Central memory CD4-positive, alpha-beta T cell (primary cell): ENCODE measurements at places on chromosomes 7 and 10.

DNA sequence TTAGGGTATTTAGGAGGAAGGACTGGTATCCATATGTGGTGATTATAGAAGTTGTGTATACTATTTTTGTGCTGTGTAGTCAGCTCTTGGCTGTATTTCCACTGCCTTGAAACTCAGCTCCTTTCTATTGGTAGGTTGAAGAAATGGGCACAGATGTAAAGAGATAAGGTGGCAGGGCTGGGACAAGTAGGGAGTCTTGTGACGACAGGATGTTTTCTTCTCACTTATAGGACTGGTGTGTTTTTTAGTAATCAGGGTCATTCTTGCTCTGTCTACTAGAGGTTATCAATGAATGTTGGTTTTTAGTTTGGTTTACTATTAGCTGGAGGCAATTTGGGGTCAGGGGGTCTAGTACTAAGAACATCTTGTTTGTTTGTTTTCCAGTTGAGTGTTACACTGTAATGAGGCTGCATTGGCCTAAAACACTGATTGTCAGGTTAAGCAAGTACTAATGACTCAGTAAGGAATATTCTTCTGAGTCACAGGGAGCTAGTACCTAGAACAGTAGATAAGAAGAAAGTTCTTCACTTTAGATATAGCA is 11.8 kb downstream of the UBN2 start:
- DNase-seq: no peak

GRCh38 chr10:49282306-49282705 is 16.7 kb upstream of the C10orf71 start:
- no peak for DNase-seq

DNA sequence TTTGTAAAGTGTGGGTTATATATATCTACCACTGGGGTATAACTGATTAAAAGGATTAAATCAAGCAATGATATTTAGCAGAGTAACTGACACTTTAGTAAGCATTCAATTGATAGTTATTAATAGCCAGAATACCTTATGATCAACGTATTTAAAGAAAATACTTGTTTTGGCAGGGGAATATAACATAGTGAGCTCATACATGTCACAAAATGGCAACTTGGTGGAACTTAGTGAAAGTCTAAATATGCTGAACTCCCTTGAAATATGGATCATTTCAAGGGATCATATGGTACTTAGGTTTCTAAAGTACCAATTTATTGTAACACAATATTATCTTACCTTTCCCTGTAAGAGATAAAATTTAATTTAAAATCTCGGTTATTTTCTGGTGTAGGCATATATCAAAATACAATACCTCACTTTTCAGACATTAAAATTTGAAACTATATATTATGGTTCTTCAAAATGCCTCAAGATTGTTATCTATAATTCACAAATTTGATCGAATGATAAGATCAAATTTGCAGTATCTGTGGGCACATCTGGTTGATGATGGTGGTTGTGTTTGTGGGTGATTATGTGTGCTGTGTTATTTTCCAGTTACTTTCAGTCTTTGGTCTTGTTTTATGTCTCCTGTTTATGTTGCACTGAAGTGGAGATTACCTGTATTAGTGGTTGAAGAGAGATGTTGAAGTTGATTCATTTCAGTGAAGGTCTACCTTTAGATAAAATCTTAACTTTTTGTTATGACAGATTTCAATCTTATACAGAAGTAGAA is 5.2 kb downstream of the ARL4A start:
- DNase-seq: no peak

- DNase-seq: no peak
Observed at GRCh38 chr10:79070606-79071395, 2.0 kb downstream of the ZMIZ1 start.

DNA sequence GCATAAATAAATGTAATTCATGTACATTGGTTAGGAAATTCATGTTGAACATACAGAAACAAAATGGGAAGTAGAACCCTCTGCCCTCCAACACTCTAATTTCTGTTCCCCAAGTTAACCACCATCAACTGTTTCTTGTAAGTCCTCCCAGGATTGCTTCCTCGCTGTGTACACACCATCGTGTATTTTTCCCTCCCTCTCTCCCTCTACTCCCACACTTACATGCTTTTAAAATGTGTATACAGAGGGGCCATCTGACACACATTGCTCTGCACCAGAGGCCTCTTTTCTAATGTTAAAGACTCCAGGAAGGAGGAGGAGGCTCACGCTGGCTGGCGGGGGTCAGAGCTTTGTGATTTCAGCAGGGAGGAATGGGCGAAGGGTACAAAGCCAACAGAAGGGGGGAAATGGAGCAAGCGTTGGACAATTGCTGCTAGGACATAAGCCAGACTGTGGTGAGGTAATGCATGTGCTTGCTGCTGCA is 1.9 kb upstream of the EPHA1 start:
- DNase-seq: no peak

DNA sequence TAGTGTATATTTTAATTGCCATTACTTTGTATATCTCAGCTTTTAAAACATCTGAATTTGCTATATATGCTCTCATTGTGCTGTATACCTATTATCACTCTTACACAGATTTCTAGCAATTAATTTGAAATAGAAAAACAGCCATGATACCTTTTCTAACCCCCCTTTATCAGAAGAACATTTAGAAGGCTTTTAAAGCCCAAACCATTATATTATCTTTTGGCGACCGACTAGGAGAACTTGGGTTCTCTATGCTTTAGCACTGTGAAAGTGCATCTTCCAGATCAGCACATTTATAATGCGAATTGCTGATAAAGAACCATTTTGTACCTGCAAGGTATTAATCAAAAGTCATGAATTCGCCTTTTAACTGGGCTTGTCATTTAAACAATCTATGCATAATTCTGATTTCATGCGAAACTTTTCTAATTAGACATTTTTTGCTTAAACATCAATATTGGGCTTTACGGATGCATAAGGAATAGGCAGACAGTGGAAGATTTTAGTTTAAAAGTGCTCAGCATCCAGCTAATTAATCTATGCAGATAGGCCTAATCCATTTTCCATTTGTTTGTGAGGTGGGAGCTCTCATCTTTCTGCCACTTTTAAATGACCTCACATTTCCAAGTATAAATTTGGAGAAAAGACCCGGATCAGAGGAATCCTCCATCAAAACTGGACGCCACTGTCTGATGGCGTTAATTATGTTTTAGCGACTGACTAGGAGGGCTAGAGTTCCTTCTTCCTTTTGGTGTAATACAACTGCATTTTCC is 1.2 kb upstream of the MLLT10 start:
- DNase-seq: no peak

GRCh38 chr10:95742485-95742884 is 13.5 kb upstream of the ENTPD1 start:
- DNase-seq: no peak

DNA sequence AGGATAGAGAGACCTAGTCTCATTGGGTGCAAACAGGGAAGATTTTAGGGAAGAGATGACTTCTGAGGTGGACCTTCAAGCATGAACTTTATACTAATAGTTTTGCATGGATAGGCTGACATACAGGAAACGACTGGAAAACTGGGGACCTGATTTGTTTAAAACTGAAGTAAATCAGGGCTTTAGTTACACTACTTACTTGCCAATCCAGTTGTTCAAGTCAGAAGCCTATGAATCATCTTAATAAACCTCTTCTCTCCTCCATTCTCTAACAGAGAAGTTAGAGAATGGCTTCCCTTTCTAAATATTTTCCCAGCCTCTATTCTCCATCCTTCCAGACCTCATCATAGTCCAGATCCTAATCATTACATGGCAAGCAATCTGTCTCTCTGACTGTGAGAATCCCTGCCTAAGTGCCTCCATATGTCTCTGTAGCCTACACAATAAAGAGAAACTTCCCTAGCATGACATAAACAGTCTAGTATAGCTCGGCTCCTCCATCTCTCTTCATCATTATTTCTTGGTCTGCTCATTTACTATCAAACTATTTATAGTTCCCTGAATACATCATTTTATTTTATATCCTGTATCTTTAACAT is 55.8 kb downstream of the PRKG1 start:
- DNase-seq: no peak

DNA sequence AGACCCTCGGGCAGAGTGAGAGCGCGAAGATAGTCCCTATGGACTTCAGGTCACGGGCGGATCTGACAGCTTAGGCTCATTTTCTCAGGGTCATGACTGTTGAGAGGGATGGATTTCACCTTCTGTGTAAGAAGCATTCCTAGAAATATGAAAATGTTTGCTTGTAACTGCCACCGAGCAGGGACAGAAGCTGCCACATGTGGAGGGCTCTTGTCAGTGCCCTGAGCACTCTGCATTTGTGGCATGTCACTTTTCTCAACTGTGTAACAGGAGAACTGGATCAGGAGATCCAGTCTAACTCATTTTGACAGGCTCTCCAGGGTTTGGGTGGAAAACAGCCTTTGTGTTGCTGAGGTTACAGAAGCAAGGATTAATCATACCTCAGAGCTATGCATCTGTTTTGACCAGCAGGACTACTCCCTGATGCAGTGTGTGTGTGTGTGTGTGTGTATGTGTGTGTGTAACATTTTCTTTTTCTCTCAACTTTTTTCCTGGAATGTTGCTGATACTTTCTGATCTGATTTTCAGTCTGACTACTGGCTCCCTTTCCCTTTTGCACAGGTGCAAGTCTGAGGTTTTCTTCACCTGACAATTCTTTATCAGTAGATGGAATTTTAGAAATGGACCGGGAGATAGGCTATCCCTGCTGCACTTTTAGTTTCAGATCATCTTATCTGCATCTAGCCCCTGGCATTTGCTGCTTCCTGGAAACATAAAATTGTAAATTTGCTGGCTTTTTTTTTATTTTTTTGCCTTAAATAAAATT is 183.3 kb downstream of the STK31 start:
- DNase-seq: no peak

- DNase-seq: no peak
Observed at GRCh38 chr10:28875549-28876081, 198.3 kb downstream of the BAMBI start.

DNA sequence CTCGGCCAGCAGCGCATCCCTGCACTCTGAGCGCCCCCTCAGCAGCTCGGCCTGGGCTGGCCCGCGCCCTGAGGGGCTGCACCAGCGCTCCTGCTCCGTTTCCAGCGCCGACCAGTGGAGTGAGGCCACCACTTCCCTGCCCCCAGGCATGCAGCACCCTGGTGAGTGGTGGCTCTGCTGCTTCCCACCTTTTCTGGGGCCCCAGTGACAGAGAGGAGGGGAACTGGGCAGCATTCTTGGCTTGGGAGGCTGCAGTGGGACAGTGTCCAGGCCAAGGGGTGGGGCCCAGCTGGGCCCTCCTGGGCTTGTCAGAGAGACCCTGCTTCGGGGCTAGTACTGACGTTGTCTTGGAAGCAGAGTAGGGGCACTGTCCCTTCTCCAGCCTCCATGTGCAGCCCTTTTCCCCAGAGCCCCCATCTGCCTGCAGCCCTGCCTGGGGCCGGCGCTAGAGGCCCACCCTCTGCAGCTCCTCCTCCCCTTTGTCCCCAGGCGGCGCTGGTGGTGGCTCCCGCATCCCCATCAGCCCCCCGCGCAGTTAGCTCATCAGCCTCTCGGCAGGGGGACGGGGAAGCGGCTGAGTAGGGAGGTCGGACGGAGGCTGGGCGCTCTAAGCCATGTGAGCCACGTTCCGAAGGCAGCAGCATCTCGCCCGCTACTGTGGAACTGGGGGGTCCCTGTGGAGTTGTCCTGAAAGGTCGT is 29.2 kb downstream of the GBX1 start:
- DNase-seq: no peak

DNA sequence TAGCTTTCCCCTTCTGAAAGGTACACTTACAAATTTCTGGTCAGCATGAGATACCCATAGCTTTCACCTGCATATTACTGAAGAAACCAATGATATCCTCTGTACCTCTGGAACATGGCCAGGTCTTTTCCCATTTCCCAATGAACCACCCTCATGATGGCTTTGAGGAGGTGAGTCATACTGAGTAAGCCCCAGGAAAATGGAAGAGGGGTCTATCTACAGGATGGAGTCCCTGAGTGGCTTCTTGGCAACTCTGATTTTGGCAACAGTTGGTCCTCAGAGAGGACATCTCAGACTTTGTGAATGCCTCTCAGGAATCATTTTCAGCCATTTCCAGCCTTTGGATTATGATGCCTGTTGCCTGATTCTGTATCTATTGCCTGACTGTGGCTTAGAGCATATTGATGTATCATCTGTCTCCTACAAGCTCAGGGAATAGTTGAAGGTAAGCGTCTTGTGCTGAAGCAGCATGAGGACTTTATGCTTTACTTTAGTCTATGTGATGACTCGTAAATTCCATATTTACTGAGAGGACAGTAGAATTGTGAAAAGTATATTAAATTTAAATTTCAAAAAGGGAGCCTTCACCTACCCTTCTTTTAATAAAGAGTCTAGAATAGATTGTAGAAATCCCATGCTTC is 84.7 kb upstream of the DKK1 start:
- no peak for DNase-seq

DNA sequence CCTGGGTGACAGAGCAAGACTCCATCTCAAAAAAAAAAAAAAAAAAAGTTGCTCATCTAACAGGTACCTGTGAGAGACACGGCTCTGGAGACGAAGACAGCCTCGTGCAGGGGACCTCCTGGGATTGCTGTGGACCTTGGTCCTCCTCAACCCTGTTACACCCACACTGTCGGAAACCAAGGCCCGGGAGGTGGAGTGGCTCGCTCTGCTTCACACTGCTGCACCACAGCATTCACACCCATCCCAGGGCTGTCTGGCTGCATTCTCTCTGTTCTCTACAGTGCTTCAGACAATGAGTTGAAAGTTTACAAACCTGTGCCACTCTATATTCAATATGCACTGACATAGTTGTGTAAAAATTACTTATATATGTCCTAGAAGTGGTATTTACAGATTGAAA is 101.0 kb upstream of the TNS3 start:
- no peak for DNase-seq

GRCh38 chr10:88659725-88660597 is 4.3 kb upstream of the LIPF start:
- DNase-seq: no peak

DNA sequence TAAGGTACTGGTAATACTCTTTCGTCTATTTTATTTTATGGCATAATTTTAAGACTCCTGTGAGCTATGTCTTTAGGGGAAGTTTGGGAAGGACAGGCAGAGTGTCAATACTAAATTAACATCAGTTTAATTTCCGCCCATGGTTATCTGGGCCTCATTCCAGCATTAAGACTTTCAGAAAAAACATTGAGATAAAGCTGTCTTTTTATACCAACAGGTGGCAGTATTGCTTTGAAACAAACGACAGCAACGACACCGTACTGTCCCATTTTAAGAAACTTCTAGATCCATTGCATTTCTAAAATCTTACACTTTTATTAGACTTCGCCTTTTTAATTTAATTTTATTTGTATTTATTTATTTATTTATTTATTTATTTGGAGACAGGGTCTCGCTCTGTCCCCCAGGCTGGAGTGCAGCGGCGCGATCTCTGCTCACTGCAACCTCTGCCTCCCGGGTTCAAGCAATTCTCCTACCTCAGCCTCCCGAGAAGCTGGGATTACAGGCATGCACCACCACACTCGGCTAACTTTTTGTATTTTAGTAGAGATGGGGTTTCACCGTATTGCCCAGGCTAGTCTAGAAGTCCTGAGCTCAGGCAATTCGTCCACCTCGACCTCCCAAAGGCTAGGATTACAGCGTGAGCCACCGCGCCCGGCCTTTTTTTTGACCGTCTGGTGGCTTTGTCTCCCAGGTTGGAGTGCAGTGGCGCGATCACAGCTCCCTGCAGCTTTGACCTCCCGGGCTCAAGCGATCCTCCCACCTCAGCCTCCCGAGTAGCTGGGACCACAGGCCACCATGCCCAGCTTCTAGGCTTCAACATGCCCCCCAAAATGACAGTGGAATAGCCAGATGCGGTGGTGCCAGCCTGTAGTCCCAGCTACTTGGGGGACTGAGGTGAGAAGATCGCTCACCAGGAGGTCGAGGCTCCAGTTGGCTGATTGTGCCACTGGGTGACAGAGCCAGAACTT is 78.7 kb upstream of the C1GALT1 start:
- DNase-seq: peak; percentile 50
